ENCODE measurements at places on chromosomes 11 and 22.

DNA sequence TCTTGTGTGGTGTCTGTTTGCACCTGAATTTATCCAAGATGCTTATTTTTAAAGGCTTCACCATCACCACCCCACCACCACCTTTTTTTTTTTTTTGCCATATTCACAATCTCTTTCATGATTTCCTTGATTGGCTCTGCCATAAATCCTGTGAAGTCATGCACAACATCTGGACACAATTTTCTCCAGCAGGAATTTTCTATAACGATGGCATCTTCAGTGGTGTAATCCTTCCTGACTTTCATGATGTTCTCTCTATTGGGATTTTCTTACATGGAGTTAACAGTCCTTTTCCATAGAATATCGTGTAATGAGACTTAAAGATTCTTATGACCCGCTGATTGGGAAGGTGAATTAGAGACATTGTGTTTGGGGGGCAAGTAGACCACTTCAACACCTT, 17.8 kb downstream of the ZFP91 start:
- no peak for DNase-seq

DNA sequence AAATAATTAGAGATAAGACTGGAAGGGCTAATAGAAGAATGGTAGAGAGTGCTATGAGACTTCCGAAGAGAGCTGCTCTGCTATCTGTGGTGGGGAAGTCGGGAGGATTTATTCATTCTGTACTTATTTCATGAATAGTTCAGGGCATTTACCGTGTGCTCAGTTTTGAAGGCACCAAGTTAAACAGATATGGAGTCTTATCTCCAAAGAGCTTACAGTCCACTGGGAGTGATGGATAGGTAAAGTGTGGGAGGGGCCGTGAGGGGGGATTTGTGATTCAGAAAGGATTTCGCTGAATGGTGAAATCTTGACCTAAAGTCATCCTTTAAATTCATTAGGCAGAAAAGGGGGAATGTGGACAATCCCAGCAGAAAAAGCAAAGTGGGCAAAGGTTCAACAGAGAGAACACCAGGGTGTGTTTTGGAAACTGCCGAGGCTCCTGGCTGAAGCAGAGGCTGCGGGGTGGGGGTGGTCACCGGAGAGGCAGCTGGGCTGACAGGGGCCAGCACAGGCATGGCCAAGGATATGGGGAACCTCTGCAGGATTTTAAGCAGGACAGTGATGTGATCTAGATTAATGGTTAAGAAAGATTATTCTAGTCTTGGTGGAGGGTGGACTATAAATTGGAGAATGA, 91.2 kb downstream of the UBASH3B start:
- DNase-seq = no peak

DNA sequence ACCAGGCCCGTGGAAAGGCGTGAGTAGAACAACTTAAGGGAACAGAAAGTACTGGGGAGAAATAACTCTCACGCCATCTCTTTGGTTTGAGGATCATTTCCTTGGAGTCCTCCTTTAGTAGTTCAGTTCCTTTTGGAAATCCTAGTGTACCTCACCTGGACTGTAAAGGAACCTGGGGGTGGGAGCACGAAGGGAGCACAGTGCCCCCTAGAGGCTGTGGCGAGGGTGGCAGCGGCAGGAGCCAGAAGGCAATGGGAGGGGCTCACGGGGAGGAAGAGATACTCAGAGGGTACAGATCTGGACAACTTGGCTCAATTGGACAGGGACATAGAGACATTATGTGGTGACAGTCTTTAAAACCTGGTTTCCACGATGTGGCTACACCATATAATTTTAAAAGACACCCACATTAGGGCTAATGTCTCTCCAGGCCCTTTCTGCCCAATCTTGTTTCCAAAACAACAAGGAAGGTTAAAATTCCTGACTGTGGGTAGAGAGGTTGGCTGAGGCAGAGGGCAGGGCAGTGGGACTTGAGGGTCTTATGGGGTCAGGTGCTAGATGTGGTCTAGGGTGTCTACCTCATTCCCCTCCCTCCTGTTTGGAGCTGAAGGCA, 87.0 kb downstream of the CSNK2A3 start:
- DNase-seq = peak; percentile 63

- DNase-seq = no peak
Observed at GRCh38 chr11:30344085-30344484, 21.2 kb downstream of the ARL14EP start.
